Esophagus squamous epithelium (tissue), 5 donors: ENCODE measurements at places on chromosomes 6 and 20.

DNA sequence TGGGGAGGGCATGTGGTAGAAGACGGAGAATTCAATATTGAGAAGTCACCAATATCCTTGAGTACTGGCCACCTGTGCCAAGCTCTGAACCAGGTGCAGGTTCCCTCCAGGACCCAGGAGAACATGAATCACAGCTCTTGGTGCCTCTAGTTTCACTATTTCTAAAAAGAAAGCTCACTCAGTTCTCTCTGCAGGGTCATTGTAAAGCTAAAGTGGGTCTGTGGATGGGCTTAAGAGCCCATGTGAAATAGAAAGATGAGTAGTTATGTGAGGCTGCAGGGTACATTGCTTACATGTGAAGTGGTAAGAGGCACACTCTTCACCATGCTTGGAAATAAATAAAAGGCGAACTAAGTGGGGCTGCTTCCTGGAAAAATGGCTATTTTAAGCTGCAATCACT is 43.6 kb downstream of the ZNF831 start:
- DNase-seq = no peak

- no peak for DNase-seq
Measured at GRCh38 chr20:32522776-32523612, 62.1 kb downstream of the NOL4L start.

- no peak for DNase-seq
Measured at GRCh38 chr20:59483481-59483880, 120.9 kb upstream of the PHACTR3 start.

DNA sequence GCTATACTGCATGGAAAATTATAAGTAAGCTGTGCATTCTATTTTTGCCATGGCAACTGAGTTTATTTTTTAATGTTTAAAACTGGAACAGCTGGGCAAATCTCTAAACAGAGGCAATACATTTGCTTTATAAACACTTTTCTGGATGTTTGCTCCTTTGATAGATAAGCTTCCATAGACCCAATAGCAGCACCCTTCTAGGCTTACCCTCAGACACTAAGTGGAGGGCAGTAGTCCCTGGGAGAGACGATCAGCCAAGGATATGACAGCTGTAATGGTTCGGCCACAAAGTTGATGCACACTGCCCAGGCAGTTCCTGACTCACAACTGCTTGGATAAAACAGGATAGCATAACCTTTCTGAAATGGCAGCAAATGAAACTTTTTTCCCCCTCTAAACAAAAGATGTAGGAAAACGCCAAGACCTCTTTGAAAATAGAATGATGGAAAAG is 8.5 kb upstream of the MRPS10 start:
- DNase-seq = no peak

GRCh38 chr20:35839904-35840303 is 68.1 kb downstream of the PHF20 start:
- DNase-seq = no peak

DNA sequence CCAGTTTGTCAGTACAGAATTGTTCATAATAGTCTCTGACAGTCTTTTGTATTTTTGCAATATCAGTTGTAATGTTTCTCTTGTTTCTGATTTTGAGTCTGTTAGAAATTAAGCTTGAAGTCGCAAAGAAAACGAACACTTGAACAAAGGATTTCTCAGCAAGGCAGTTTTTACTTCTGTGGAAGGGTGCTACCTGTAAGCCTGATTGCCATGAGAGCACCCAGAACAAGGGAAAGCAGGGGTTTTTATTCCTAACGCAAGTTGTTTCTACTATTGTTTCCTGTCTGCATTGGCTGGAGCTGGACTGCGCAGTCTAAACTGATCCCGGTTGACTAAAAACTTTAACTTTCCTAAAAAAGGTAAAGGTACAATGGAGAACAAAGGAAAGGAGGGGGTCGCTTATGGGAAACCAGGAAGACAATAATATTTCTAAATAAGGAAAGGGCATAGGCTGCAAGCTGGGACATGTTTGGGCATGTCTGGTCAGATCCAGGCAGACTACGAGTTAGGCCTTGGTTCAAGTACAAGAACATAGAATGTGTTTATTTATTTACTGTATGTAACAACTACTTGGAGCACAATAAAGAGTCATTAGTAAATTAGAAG is 28.5 kb downstream of the HLA-B start:
- no peak for DNase-seq

DNA sequence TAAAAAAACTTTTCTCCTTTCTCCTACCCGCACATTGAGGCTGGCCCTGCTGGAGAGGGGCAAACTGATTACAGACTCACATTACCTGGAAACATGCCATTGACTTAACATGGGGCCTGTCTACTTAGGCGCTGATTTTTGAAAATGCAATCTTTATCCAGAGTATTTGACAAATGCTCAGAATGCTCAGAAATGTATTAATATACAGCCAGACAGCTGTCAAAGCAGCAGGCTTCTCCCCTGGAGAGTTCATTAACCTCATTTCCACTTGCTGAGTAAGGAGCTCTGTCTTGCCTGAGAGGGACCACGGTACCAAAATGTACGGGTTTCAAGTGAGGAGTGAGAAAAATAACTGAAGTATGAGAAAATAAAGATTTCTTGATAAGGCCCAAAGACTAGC is 95.7 kb downstream of the PAX1 start:
- DNase-seq = no peak

DNA sequence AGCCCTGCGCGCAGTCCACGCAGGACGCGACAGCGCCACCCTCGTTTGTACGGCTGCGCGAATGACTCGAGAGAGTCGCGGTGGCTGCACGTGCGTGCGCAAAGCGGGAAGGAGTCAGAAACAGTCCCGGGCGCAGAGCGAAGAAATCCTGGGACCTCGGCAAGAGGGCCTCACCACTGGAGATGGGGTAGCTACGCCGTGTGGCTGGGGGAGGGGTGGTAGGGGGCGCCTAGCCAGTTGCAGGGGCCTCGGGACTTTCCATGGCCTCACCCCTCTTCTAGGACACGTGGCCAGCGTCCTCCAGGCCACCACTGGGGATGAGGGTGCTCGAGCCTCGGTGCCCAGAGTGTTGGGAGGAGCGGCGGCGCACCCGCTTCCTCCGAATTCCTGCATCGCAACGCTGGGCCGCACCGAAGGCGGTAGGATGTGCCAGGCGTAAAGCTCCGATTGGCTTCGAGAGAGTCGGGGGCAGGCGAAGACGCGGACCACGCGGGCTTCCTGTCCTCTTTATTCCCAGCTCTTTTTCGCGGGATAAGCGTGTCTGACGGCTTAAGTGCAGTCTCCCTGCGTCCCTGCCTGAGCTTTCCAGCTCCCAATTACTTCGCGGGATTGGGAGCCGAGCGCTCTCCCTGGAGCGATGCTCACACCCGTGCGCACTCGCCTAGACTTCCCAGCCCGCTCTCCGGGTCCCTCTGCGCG is 38.7 kb downstream of the NCR2 start:
- no peak for DNase-seq

DNA sequence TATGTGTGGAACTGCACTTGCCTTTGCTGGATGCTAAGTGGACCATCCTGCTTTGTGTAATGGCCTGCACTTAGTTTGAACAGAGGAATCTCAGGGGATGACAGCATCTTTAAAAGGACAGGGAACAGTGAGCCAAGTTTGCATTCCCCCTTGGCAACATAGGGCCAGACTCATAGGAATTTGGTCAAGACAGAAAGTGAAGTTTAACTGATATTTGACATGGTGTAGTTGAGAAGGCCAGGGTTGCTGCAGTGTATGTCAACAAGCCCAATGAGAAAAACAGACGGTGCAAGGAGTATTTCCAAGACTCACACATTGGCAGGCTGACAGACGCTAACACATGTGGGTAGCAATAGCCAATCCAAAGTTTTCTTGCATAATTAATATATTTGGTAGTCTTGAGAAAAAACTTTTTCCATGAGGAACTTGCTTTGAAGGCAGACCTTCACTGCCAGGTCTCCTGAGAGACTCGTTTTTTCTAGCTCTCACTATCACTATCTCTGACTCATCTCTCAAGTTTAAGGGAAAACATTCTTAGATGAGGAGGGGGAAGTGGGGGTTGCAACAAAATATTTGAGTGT is 213.8 kb downstream of the IBTK start:
- DNase-seq = no peak
